ENCODE measurements at places on chromosomes 12 and 14.

DNA sequence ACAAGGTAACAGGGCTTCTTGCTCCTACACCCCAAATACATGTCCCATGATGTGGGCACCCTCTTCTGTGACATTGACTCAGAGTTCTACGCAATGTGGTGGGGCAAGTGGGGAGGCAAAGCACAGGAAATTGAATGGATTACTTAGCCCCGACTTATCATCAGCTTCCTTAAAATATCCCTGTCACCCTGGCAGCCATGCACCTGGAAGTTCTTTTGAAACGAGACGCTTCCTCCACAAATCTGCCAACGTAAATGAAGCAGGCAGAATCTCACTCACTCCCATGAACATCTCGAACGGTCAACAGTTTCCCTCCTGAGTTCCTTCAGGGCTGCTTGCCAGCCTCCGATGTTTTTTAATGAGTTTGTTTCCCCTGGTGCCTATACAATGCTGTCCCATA is 33.5 kb downstream of the RNFT2 start:
- no peak for DNase-seq

GRCh38 chr14:29821242-29821641 is 106.4 kb downstream of the PRKD1 start:
- DNase-seq: no peak

DNA sequence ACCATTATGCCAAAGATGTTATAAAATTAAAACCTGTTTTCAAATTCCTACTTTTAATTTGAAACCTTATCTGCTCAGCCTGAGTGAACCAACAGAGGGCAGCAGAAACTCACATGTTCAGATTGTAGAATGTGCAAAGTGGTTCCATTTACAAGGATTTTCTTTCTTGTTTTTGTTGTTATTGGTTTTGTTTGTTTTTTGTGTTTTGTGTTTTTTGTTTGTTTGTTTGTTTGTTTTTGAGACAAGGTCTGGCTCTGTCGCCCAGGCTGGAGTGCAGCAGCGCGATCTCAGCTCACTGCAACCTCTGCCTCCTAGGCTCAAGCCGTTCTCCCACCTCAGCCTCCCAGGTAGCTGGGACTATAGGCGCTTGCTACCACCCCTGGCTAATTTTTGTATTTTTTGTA is 22.8 kb upstream of the GARIN2 start:
- DNase-seq: peak; percentile 12

DNA sequence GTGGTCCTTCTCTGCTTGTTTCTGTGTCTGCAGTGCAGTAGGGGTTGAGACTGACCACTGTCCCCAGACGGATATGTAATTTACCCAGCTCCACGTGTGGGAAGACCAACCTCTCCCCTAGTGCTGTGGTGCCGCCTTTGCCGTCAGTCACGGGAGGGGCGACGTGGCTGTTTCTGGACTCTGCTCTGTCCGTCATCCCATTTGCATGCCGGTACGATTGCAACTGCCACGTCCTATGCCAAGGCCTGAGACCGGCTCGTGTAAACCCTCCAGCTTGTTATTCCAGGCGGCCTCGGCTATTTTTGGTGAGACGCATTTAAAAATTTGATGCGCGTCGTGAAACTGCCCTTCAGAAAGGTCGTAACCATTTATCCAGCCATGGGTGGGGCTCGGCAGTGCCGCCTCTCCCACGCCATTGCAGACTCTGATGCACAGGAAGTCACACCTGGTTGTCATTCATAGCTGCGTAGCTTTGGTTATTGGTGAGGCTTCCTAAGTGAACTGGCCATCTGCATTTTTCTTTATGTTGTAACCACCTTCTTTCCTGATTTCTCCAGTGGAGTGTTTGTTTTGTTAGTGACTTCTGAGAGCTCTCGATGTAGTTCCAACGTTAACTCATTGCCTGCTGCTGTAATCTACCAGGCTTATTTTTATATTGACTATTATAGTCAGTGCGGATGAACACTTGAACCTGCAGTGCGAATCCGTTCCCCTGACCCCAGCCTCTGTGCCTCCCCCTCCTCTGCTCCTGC is 75.1 kb downstream of the ADGRD1 start:
- no peak for DNase-seq

DNA sequence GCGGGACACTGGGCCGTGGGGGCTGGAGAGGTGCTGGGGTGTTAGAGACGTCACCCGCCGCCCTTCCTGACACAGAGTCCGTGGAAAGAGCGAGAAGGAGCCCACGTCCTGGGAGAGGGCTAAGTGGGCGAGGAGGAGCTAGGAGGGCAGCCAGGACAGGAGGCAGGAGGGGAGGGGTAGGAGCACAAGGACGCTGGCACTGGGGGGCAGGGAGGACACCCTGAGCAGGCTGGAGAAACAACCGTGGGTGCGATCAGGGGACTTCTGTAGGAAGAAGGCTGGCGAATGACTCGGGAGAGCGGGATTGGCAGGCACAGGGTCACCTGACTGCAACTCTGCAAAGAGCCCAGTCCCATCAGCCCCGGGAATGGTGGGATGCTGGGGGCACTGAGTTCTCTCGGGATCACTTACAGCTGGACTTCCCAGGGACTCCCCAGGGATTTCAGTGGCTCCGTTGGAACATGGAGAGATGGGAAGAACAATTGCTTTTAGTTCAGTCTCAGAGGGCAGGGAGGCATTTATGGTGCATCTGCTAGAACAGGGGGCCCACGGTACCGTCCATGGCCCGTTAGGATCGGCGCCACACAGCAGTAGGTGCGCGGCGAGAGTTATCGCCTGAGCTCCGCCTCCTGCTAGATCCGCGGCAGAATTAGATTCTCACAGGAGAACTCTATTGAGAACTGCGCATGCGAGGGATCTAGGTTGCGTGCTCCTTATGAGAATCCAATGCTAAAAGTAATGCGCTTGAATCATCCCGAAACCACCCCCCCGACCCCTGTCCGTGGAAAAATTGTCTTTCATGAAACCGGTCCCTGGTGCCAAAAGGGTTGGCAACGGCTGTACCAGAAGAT is 24.3 kb downstream of the UBR7 start:
- DNase-seq: no peak

DNA sequence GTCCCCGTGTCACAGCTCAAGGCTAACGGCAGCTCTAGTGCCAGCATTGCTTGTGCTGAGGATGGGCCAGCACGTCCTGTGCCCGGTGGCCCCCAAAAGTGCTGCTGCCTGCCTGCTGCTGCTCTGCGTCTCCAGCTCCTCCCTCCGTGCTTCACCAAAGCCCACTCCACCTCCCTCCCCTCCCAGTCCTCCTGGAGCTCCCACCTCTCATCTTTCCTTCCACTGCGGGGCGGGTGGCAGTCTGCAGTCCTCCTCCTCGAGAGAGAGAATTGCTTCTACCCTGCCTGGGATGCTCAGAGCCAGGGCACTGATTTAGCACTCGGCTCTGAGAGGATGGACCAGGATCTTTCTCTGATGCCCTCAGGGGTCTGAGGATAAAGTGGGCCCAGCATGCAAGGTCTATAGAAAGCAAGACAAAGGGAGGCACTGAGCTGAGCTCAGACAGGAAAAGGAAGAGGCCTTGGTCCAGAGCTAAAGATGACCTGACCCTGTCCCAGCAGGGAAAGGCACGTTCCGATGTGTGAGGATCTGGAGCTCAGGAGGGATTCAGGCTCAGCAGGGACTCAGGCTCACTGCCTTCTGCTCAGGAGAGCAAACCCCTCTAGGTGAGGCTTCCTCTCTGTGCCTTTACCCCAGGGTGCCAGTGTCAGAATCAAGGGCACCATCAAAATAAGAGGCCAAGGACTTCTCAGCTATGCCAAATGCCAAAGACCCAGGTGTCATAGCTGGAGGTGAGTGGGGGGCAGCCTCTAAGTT is 113.1 kb upstream of the FKBP4 start:
- no peak for DNase-seq

DNA sequence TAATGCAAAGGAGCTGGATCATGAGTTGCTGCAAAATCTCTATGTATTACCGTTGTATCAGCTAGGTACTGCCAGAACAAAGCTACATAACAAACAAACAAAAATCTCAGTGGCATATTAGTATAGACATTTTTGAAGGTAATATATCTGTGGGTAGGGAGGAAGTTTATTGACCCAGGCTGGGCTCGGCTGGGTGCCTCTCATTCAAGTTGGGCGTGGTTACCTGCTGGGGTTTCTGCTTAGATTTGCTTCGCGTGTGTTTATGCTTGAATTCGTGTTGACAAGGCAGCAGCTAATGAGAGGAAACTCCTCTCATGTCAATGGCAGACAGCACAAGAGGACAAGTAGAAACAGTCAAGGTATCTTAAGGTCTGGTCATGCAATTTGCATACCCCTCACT is 520.7 kb downstream of the SOX5 start:
- no peak for DNase-seq
